ENCODE measurements at places on chromosomes 4 and X.
A peak's percentile ranks its signal among the peaks of the same experiment; 100 is the strongest.

- DNase-seq, result no peak
Measured at GRCh38 chr4:128552586-128552907, 257.0 kb upstream of the JADE1 start.

- DNase-seq, result no peak
Measured at GRCh38 chr4:16192057-16192456, 34.2 kb downstream of the TAPT1 start.

- no peak for DNase-seq
Measured at GRCh38 chr4:157706155-157706554, 466.7 kb downstream of the GASK1B start.

- DNase-seq, result no peak
Measured at GRCh38 chrX:53263597-53264094, 17.7 kb downstream of the IQSEC2 start.

GRCh38 chrX:109843963-109844751 is 111.1 kb upstream of the ACSL4 start:
- DNase-seq, result no peak

DNA sequence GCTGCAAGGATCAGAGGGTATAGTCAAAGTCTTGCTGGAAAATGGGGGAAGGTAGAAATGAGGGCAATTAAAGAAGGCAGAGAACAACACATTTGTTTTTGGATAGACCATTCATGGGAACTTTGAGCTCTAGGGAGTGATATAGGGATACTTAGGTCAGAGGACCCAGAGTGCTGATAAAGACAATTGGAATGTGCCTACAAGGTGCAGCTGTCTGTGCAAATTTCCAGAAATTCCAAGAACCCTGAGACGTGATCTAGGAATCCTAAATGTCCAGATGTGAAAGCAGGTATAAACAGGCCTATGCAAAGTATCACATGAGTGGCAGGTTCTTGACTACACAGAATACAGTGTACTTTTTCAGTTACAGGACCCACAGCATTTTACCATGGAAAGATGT is 24.2 kb downstream of the FNIP2 start:
- no peak for DNase-seq

DNA sequence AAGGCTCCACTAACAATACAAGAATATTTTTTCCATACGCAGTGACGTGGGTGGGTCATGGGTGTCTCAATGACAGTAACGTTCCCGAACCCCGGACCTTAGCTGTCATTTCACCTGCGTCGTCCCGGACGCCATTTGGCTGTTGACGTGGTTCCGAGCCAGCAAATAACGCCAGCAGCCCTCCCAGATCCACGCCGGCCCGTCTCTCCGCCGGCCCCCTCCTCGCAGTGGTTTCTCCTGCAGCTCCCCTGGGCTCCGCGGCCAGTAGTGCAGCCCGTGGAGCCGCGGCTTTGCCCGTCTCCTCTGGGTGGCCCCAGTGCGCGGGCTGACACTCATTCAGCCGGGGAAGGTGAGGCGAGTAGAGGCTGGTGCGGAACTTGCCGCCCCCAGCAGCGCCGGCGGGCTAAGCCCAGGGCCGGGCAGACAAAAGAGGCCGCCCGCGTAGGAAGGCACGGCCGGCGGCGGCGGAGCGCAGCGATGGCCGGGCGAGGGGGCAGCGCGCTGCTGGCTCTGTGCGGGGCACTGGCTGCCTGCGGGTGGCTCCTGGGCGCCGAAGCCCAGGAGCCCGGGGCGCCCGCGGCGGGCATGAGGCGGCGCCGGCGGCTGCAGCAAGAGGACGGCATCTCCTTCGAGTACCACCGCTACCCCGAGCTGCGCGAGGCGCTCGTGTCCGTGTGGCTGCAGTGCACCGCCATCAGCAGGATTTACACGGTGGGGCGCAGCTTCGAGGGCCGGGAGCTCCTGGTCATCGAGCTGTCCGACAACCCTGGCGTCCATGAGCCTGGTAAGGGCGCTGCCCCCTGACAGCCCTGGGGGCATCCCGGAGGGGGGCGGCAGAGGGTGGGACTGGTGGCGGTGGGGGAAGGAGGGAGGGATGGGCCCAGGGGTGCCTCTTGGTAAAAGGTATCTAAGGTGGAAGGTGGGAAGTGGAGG is at the start of gene CPE:
Gene CPE, plus strand, starts transcription at position 264 of the 933 bp plus-strand sequence. Its CDS starts 214 bp downstream, at position 478.
- DNase-seq, result peak; percentile 5

GRCh38 chr4:130600706-130601105 is 1504.8 kb downstream of the C4orf33 start:
- no peak for DNase-seq

DNA sequence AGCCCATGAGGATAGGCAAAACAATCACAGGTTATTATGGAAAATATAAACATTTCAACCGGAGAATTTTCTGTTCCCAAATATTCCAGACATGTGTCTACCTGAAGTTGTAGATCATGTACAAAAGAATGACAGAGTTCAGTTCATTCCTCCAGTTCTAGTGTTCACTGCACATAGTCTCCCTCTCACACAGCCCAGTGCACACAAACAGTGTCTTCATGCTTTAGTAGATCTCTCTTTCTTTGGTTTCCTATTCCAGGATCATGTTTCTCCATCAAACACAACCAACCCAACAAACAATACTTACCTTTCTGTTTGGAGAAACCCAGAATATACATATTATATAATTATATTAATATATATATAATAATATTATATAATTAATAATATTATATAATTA is 671.9 kb downstream of the TRIML1 start:
- DNase-seq, result no peak

- no peak for DNase-seq
Measured at GRCh38 chrX:9566150-9566621, 101.3 kb downstream of the TBL1X start.
